ENCODE measurements at places on chromosomes 6 and 20.

DNA sequence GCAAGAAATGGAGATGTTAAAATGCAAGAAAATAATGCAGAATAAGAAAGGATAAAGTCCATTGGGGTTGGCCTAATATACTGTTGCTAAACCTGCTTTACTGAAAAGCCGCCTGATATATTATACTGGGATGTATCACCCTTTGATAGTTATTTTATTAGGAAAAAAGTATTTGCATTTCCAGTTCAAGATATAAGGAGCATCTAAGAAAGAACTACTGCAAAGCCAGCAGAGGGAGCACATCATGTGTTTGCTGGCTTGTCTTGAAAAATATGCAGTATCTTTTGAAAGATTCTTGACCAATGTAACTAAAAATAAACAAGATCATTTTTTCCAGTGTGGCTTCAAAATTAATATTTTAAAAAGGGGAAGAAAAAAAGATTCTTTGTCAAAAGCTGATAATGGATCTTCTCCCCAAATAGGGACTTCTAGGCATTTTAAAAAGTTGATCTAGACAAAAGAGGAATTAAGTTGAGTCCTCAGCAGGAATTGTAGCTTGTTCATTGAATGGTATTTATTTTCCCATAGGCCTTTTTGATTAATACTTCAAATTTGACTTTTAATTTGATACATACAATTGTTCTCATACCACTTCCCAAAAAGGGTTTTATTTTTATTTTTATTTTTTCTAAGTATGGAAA is 214.9 kb downstream of the ZFAND3 start:
- DNase-seq, result no peak

DNA sequence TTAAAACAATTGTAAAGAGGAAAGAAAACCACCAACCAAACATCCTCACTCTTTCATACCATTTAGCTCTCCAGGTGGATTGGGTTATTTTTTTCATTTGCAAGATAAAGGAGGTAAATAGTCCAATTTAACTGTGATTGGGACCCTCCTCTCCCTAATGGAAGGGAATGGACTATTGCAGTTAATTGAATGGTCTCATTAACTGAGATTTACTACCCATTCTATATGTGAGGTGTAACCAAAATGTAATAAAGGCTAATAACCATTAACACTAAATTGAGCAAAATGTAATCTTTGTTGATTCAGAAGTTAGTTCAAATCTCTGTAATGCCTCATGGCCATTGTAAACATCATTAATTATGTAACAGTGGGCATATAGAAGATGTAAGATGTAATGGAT is 105.0 kb downstream of the KLHL32 start:
- no peak for DNase-seq

GRCh38 chr6:35780719-35781118 is at the start of gene CLPSL1:
Gene CLPSL1 (plus strand): TSS chr6:35781019. CDS start chr6:35781111, 92 bp downstream.
- DNase-seq, result no peak

GRCh38 chr6:19804205-19805128 is 32.7 kb upstream of the ID4 start:
- DNase-seq, result no peak

DNA sequence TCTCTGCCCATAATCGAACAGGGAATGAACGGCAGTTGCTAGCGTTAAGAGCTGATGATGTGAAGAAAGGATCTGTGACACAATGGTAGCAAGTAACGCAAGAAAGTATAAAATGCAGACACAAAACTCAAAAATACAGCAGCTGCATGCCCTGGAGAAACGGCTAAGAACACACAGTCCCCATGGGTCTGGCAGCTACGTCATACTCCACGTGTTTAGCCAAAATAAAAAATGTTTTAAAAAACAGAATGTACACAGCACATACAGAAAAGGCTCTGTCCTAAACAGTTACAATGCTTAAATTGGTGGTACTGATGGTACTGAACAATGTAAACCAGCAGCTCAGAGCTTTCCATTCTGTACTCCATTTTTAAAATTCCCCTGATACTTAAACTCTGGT is 34.4 kb downstream of the HUS1B start:
- DNase-seq, result no peak

DNA sequence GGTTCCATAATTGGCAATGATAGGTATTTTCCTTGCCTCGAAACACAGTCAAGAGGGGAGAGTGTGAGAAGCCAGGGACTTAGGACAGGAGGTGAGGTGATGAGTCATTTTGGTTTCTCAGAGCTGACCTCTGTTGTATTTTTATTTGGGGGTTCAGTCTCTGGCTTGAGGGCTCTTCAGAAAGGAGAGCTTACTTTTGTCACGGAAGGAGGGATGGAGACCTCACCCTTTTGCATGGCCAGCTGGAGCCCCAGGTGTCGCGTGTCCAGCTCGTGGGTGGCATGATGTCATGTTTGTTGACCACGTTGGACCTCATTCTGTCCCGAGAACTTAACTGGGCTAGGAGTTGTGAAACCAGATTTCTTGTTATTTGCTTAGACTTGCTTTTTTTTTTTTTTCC is 293.9 kb downstream of the QKI start:
- no peak for DNase-seq

- no peak for DNase-seq
Observed at GRCh38 chr6:39572661-39573340, 152.4 kb downstream of the KIF6 start.

- DNase-seq, result no peak
Observed at GRCh38 chr6:13641315-13641714, 26.2 kb downstream of the NOL7 start.

GRCh38 chr6:112331306-112331705 is 15.8 kb upstream of the RFPL4B start:
- no peak for DNase-seq

DNA sequence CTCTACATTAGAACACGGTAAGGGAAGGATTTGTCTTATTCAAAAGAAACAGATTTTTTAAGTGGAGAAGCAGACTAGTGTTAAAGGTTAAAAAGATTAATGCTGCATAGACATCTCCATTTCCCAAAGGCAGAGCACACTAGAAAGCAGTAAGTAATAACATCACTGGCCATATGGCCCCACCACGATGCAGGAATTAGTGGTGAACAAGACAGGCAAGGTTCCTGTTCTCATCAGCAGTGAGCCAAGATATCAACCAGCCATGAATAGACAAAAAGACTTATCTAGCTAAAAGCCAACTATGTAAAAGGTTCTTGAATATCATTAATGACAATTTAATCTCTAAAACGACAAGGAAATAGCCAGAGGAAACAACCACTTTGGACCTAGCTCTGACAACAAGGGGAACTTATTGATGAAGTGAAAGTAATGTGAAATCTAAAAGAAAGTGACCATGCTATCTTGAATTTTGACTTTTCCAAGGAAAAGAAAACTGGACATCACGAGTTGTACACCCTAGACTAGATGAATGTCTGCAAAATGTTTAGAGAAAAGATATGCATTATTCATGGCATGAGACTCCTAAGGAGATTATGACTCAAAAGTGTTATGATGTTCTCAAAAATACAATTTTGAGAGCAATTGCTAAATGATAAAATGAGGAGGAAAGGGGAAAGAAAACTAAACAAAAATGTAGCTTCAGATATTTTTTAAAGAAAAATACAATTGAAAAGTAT is 157.9 kb upstream of the STXBP5 start:
- DNase-seq, result no peak

DNA sequence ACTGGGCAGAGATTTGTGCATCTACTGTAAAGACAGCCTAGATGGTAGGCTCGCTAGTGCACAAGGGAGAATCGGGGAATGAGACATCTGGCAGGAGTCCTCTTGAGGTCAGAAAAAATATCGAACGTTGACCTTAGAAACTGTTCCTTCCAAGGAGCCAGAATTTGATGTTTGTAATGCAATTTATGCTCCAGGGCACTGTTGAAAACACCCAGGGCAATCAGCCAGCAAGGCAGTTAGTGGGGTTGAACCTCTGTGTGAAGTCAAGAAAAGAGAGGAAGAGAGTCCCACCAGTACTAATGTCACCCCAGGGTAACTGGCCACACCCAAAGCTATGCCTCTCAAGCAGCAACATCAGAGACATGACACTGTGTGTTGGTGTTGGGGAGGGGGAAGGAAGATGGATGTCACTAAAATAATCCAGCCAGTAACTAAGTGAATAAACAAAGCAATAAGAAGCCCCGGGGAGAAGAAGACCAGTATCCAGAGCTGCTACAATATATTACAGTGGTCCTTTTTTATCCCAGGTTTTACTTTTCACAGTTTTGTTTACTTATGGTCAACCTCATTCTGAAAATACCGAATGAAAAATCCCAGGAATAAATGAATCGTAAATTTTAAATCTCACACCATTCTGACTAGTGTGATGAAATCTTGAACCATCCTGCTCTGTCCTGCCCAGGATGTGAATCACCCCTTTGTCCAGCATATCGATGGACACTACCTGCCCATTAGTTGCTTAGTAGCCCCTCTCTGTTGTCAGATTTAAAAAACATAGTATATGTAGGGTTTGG is 32.9 kb upstream of the PDE10A start:
- no peak for DNase-seq

GRCh38 chr6:151240791-151241642 is 1.2 kb downstream of the AKAP12 start:
- DNase-seq, result no peak

DNA sequence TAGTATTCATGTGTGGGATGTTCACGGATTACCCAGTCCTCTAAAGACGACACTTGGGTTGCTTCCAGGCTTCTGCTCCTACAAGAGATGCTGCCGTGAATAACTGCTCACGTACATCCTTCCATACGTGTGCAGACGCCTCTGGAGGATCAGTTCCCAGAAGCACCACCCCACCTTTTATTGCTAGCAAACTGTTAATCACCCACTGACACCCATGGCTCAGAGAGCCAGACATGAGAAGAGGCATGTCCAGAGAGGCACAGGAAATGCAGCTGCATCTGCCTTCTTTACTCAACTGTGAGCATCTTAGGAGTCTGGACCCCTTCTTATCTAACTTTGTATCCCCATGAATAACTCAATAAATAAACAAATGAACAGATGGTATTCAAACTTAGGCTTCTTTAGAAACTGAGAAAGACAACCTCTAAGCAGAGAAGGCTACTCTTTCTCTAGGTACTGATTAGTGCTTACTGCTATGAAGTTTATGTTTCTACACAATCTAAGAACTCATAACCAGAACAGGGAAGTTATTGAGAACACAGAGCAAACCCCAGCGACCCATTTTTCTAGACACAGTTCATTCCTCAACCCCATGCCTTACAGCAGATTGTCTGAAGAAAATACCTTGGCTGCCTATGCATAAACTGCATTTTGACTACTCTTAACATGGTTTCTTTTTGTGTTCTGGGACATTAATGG is 228.7 kb upstream of the RREB1 start:
- no peak for DNase-seq

- no peak for DNase-seq
Observed at GRCh38 chr20:38608188-38608587, 6.6 kb downstream of the ARHGAP40 start.

DNA sequence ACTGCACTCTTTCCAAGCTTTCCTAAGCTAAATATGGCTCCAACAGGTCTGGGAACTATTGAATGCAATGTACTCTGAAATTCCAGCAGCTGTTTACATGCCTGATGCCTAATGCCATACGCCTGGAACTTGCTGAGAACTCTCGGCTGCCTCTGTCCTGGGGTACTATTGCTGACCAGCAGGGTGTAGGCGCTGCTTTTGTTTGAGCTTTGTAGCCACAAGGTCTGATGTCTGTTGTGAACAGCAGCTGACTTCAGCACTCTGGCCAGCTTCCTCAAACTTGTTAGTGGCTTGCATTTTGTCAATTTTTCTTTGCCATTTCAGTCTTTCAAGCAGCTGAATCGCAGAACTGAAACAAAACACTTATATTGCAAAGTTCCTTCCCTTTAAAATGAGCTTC is 26.7 kb downstream of the SAYSD1 start:
- no peak for DNase-seq

- no peak for DNase-seq
Observed at GRCh38 chr20:33450867-33451266, 7.3 kb upstream of the SNTA1 start.

DNA sequence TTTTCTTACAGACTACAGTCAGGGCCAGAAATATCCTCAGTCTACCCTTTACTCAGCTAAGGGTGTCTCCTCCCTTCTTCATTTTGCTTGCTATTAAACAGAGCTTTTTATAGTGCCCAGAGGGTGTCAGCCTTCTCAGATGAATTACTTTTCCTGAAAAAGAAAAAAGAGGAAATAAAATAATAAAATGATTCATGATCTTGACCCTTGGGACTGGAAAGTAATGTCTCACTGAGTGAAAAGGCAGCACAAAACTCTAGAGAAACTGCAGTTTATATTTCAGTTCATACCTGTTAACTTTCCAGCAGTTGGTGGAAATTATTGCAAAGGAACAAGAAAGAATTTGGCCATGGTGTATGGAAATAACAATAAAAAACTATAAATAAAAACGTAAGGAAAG is 170.6 kb downstream of the IBTK start:
- no peak for DNase-seq

DNA sequence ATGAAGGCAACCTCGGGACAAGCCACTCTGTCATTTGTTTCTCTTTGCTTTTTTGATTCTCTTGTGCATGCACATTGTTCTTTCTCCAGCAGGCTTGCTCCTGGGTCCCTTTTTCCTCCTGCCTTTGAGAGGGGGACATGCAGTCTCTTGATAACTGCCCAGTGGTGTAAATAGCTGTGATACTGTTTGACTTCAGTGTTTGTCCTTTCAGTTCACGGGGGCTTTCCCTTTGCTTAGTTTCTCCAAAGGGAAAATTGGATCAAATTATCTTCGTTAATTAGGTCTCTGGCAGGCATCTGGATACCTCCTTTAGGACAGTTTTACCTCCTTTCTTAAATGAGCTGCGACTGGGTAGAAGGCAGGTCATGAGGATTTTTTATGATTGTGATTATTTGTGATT is 41.5 kb downstream of the RALGAPB start:
- no peak for DNase-seq

- no peak for DNase-seq
Observed at GRCh38 chr20:19098806-19099578, 113.5 kb upstream of the SLC24A3 start.

GRCh38 chr20:13149371-13150105 is 71.5 kb upstream of the ISM1 start:
- no peak for DNase-seq

DNA sequence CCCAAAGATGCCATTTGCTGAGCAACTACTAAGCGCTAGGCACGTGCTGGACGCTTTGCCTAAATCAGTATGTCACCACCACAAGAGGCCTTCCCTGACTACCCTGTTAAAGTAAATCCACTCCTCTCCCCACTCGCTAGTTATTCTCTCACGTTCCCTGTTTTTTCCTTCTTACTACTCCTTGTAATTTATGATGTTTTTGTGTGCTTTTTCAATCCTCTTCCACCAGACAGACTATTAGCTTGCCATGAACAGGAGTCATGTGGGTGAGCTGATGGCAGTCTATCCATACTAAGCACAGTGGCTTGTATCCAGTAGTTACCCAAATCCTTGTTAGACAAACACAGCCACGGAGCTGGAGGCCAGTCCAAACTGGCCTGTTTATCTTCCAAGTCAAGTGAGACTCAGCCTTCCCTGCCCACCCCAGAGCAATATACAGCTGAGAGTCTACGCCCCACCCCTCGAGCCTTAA is 41.2 kb downstream of the C6orf132 start:
- DNase-seq, result no peak

- no peak for DNase-seq
Observed at GRCh38 chr20:46220455-46221207, 87.7 kb downstream of the CDH22 start.

- no peak for DNase-seq
Observed at GRCh38 chr20:25081730-25082497, at the start of gene VSX1. Gene VSX1 (minus strand): TSS chr20:25082141. CDS start chr20:25082096, 45 bp downstream.

All from stimulated activated CD8-positive, alpha-beta memory T cell treated with anti-CD3 and anti-CD28 coated beads, Interleukin-4, amount 100 ng/mL, for 1 hour (primary cell).